ENCODE measurements at places on chromosomes 7 and 10.
A peak's percentile ranks its signal among the peaks of the same experiment; 100 is the strongest.

DNA sequence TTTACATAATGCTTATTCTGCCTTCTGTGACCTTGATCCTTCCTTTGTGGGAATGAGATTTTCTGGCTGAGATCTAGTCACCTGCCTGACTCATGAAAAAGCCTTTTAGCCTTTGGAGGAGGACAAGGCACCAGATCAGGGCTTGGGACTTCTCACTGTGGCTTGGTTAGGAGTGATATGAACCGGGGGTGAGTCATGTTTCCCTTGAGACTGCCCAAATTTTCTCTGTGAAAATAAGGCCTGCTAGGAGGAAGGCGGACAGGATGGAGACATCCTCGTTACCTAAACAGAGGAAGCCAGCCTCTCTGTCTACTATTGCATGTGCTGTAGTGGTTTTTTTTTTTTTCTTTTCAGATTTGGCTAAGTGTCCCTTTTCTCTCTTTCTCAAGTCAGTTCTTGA, 57.8 kb downstream of the EVX1 start:
- no peak for DNase-seq

- no peak for DNase-seq
Observed at GRCh38 chr10:58299580-58299979, 30.6 kb downstream of the CISD1 start.

GRCh38 chr10:62583876-62584615, 209.9 kb downstream of the ZNF365 start:
- DNase-seq: no peak

DNA sequence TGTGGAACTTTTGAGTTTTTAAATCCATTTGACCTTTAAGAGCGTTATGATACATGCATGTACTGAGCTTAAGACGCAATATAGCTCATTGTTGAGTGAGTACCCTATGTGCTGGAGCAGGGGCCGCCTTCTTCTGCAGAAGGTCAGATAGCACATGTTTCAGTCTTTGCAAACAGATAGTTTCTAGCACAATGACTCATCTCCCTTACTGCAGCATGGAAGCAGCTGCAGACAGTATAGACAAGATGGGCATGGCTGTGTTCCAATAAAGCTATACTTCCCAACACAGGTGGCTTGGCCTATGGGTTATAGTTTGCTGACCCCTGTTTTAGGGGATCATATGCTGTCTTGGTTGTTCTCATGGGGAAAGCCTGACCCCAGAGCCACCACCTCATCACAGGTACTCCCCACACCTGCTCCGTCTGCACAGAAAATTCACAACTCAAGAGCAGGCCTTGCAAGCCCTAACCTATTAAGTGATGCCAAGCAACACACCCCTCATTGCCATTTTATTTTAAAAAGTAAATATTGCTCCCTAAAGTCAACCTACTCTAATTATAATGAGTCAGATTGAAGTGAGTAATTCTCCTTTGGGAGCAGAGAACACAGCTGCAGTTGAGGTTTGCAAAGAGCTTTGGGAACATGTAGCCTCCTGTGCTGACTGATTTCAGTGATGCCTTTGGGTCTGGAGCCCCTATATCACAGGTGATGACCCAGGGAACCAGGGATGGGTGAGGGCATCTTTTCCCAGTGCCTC, 330.1 kb downstream of the PAXIP1 start:
- peak; percentile 91 for DNase-seq

- no peak for DNase-seq
Observed at GRCh38 chr10:101839416-101840063, 4.1 kb downstream of the KCNIP2 start.

DNA sequence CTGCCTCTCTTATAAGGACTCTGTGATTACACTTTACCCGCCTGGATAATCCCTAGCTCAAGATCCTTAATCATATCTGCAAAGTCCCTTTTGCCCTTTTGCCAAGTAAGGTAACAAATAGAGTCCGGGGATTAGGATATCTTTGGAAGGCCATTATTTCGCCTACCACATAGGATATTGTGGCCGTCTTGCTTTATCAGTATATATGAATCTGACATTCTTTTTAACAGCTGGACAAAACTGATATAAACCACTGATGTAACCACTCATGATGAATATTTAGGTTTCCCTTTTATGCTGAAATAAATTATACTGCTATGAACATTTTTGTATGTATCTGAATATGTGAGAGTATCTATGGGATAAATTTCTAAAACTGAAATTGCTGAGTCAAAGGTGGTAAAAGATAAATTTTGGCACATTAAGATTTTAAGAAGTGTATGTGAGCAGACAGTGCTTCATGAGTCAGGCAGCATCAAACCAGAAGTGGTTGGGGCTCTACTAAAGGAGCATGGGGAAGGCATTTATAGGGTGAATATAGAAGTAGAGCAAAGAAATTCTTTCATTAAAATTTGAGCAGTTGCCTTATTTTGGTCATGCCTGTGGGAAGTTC, 44.7 kb downstream of the AVL9 start:
- DNase-seq: no peak

- no peak for DNase-seq
Observed at GRCh38 chr10:1514681-1515080, 222.6 kb downstream of the ADARB2 start.

- DNase-seq: no peak
Observed at GRCh38 chr10:62005687-62006086, 104.2 kb downstream of the ARID5B start.

- peak; percentile 41 for DNase-seq
Observed at GRCh38 chr10:103481974-103482531, 3.0 kb upstream of the CALHM3 start.

DNA sequence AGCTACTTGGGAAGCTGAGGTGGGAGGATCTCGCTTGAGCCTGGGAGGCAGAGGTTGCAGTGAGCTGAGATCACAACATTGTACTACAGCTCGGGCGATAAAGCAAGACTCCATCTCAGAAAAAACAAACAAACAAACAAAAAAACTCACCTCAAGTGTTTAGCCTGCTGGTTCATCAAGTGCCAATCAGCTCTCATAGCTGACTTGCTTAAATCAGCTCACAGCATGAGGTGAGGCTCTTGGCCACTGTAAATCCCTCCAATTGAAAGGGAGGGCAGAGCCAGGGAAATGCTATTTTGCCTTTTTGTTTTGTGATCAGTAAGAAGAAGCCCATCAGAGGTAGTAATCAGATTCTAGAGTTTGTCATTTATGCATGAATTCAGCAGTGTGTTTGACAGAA, 112.3 kb downstream of the RAB11FIP2 start:
- DNase-seq: no peak

DNA sequence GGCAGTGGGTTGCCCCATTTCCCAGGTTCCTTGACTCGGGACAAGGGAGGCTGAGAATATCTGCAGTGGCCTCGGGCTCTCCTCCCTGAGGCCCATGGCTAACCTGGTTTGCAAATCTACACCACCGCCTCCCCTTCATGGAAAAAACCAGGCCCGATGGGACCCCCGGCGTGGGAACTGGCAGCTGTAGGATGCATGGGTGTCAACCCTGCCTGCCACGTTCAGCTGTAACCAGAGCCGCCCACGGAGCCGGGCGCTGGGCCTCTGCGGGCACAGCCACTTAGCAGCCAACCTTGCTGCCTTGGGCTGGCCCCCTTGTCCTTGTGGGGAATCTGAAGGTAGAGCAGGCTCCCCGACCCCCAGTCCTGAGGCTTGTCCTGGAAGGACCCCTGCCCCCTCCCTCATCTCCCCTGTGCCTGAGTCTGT, 1.6 kb downstream of the PWWP2B start:
- DNase-seq: no peak

GRCh38 chr7:134690614-134691504, 44.2 kb downstream of the BPGM start:
- no peak for DNase-seq

DNA sequence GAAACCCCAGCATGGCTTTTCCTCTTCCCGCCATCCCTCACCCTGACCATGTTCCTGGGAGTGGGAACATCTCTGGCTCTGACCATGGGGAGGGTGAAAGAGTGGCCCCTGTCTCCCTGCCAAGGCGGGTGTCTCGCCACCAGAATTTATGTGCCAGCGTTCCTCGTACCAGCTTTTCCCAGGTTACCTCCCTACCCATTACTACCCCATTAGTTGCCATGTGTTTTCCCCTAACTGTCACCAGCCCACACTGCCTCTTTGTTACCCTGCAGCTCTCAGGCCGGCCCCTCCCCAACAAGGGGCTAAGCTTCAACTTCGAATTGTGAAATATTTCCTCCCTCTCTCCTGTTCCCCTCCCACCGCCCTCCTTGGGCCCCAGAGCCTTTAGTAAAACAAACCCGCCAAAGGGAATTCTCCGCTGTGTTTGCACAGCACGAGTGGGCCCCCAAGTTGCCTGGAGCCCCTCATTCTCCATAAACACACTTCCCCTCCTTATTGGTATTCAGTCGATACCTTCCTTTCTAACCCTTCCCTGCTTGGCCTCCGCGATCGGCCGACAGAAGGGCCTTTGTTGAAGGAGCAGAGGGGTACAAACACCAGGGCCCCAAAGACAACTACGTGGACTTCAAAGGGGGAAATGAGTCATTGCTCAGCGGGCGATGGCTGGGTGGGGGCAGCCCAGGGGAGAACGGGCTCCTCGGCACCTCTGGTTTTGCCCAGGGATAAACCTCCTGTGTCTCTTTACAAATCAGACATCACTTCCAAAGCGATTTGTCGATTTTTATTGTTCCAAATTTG, 45.5 kb downstream of the SLIT1 start:
- no peak for DNase-seq

GRCh38 chr10:25294032-25294926, 119.5 kb downstream of the GPR158 start:
- DNase-seq: no peak

DNA sequence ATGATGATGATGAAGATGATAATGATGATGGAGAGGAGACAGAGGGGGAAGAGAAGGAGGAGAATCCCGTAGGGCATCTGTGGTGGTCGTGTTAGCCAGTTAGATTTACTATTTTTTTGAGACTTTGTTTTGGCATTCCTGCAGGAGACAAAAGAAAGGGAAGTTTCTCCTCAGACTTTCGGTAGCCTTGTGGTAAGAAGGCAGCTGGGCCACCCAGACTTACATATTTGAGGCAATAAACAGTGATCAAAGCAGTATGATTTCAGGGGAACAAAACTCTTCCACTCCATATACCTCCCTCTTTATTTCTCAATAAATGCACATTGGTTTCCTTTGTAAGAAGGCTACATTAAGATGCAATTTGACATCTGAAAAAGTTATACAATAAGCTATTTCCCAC, 32.4 kb upstream of the BICC1 start:
- DNase-seq: no peak

GRCh38 chr7:22025983-22026382, 80.3 kb upstream of the CDCA7L start:
- no peak for DNase-seq

- no peak for DNase-seq
Observed at GRCh38 chr7:21261627-21262594, 166.0 kb upstream of the SP4 start.

- no peak for DNase-seq
Observed at GRCh38 chr7:147796581-147796980, 794.0 kb upstream of the C7orf33 start.

GRCh38 chr7:4436361-4436895, 245.7 kb upstream of the FOXK1 start:
- DNase-seq: no peak

- DNase-seq: no peak
Observed at GRCh38 chr7:874031-874749, 2.2 kb upstream of the GET4 start.

GRCh38 chr7:16926283-16926682, 44.5 kb upstream of the AGR3 start:
- DNase-seq: no peak

DNA sequence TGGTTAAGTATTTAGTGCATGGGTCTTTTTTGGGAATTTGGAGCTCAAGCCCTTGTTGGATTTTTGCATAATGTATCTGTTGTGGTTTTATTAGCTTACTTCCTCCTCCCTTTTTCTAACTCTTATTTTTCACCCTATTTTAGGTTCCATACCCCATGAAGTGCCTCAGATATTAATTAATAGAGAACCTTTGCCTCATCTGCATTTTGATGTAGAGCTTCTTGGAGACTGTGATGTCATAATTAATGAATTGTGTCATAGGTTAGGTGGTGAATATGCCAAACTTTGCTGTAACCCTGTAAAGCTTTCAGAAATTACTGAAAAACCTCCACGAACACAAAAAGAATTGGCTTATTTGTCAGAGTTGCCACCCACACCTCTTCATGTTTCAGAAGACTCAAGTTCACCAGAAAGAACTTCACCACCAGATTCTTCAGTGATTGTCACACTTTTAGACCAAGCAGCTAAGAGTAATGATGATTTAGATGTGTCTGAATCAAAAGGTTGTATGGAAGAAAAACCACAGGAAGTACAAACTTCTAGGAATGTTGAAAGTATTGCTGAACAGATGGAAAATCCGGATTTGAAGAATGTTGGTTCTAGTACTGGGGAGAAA, 28.0 kb downstream of the SIRT1 start:
- DNase-seq: no peak

DNA sequence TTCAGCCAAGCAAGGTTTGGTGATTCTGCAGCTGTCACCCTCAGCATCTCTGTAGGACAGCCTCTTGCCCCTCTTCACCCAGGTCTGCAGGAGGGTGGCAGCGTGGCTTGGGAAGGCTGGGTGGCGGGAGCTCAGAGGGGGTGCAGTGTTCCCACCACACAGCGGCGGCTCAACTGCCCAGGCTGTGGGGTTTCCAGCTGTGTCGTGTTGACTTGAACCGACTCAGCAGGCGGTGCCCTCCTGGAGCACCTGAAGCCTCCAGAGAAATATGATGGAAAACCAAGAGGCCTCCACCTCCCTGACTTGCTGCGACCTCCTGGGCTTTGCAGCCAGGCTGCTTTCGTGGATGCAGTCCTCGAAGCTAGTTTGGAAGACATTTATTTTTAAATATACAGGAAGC, 68.0 kb upstream of the KLF6 start:
- no peak for DNase-seq

DNA sequence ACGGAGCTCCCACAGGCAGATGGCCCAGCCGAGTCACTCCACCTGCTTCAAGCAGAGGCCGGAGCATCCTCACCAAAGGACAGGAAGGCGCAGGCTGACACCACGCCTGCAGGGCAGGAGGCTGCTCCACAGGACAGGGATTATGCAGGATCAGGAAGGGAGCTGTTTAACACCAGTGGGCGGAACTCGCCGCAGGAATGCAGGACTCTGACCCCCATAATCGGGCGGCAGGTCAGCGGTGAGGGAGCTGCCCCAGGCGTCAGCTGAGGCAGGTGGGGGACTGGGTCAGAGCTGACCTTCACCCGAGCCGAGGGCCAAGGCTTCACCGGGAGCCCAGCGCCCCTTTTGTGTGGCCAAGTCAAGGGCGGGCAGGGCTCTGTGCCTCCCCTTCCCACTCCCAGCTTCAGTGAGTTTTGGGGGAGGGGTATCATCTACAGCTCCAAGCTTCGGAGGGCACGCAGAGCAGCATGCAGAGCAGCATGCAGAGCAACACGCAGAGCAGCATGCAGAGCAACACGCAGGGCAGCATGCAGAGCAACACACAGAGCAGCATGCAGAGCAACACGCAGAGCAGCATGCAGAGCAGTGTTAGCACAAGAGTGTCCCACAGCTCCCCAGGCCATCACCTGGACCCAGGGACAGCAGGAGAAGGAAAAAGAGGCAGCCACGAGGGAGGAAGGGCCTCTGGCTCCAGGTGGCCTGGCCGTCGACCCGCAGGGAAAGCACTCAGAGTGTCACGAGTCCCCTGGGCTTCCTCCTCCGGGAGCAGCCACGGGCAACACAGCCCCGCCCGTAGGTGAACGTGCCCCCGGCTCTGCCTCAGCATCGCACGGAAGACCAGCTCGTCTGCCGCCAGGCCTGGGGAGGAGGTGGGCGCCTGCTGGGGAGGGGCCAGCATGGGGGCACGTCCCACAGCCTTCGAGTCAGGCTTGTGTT, 151.7 kb upstream of the PPP2R2D start:
- DNase-seq: no peak

- no peak for DNase-seq
Observed at GRCh38 chr10:70773965-70774809, 11.0 kb downstream of the TBATA start.

GRCh38 chr10:59762505-59762904, 9.2 kb upstream of the MRLN start:
- DNase-seq: no peak
